ENCODE measurements at places on chromosomes 5 and 9.

DNA sequence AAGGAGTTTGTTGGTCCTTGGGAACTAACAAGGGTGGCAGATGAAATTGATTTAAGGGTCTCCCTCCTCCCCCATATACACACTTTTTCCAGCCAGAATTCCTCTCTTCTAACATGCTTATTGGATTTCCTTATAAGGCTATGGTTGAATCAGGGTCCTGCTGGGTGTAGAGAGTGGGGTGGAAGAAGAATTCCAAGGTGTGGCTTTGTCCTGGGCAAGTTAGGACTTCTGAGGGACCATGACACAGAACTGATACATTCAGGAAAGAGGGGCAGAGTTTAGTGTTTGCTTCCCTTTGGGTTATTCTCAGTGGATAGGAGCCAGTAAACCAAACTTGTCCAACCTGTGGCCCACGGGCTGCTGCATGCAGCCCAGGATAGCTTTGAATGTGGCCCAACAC lies 116.5 kb downstream of the SNX18 start:
- H3K4me3 ChIP-seq, result no peak overlapping the region
- no peaks in the 10 kb centered on the region for H3K27me3 ChIP-seq
- H3K36me3 ChIP-seq, result no peaks in the 10 kb centered on the region
- DNase-seq, result no peak
- no peak overlapping the region for H3K27ac ChIP-seq

DNA sequence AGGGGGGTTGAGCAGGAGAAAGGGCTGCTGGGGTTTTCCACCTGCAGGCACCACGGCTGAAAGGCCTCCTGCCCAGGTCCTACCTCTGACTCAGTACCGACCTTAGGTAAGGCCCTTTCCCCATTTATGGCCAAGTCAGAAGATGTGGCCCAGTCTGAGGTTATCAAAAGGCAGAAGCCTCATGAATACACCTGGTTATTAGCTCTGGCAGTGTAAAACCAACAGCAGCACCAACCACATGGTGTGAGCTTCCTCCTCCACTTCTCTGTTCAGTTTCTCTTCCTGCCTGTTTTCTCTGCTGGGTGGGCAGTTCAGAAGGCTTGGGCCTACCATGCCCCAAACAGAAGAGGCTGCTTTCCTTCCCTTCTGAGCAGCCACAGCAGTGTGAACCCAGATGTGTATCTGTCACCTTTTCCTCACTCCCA lies 86.9 kb downstream of the UGCG start:
- no peak for DNase-seq
- no peaks in the 10 kb centered on the region for H3K27me3 ChIP-seq
- H3K4me3 ChIP-seq, result no peak overlapping the region
- H3K36me3 ChIP-seq, result no peaks in the 10 kb centered on the region
- H3K4me1 ChIP-seq, result no peaks in the 10 kb centered on the region

GRCh38 chr9:113580041-113580953 lies 116.8 kb downstream of the RGS3 start:
- peaks cover 15% of the 10 kb centered on the region for H3K36me3 ChIP-seq
- peaks cover 50% of the 10 kb centered on the region for H3K4me1 ChIP-seq
- H3K27me3 ChIP-seq, result no peaks in the 10 kb centered on the region

- no peaks in the 10 kb centered on the region for H3K27me3 ChIP-seq
- no peak for DNase-seq
- peaks cover 8% of the 10 kb centered on the region for H3K4me1 ChIP-seq
- H3K27ac ChIP-seq, result no peak overlapping the region
- no peak overlapping the region for H3K4me3 ChIP-seq
These were observed 22.3 kb upstream of the RHOBTB3 start for GRCh38 chr5:95708876-95709275.

GRCh38 chr9:71760901-71761300 lies 7.4 kb downstream of the CEMIP2 start:
- no peak for DNase-seq
- peak overlapping the region; percentile 43 for H3K27ac ChIP-seq
- no peaks in the 10 kb centered on the region for H3K27me3 ChIP-seq
- H3K4me1 ChIP-seq, result peaks cover 50% of the 10 kb centered on the region

DNA sequence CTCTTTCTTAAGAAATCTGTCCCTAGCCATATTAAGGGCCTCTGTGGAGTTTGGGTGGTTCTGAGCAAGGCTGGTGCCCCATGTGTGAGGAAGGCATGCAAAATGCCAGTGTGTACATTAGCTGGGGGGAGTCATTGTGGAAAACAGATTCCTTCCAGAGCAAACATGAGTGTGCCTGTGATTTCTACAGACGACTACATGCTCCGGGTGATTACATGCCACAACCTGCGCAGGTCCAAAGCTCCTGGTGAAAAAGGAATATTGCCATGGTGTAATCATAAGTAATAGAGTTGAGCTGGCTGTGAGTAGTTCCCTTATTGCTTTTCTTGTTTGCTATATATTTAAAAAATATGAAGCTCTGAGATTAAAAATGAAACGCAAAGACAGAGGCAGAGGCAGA lies 102.1 kb downstream of the ACER2 start:
- no peak overlapping the region for H3K27ac ChIP-seq
- no peaks in the 10 kb centered on the region for H3K27me3 ChIP-seq
- H3K4me1 ChIP-seq, result no peaks in the 10 kb centered on the region
- no peak for DNase-seq
- H3K4me3 ChIP-seq, result no peak overlapping the region

GRCh38 chr9:134152022-134152448 lies 12.3 kb downstream of the RNU6ATAC start:
- H3K4me3 ChIP-seq, result no peak overlapping the region
- H3K27me3 ChIP-seq, result no peaks in the 10 kb centered on the region
- H3K27ac ChIP-seq, result no peak overlapping the region
- peaks cover 13% of the 10 kb centered on the region for H3K36me3 ChIP-seq
- DNase-seq, result no peak

- no peak overlapping the region for H3K27ac ChIP-seq
- H3K36me3 ChIP-seq, result no peaks in the 10 kb centered on the region
These were observed 8.6 kb downstream of the SLC6A3 start for GRCh38 chr5:1436681-1437080.

DNA sequence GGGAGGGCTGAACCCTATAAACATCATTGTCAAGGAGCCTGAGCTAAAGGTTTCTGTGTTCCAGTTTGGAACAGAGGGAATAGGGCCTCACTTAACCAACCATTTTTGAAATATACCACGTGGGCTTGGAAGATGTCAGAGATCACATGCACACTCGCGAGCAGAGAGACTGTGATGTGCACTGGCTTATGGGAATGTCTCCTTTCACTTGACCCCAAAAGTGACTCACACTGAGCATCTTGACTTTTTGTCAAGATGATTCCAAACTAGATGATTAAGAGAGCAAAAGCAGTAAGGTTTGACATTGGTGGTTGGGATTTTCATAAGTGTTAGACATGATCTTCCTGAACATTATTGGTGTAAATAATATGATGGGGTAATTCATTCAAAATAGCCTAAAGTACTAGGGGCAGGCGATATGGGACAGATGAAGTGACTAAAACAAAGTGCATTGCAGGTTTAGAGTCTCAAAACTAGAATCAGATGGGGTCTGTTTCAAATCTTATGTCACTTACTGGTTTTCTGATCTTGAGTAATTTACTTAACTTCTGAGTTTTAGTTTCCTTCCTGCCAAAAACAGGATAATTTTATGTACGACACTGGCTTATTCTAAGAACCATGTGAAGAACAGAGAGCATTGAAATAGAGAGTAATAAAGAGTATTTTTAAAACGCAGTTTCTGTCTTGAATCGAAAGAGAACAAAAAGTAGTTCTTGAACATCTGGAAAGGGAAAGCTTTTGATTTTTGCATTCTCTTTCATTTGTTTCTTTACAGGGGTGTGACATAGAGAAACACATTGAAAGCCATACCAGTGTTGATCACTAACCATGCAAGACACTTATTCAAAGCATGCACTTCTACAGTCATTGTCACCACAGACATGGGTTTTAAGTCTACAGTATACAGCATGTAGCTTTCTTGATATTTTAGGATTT lies 383.0 kb downstream of the DIRAS2 start:
- no peak overlapping the region for H3K27ac ChIP-seq
- no peaks in the 10 kb centered on the region for H3K36me3 ChIP-seq
- DNase-seq, result no peak
- H3K27me3 ChIP-seq, result no peaks in the 10 kb centered on the region
- no peak overlapping the region for H3K4me3 ChIP-seq
- no peaks in the 10 kb centered on the region for H3K4me1 ChIP-seq

DNA sequence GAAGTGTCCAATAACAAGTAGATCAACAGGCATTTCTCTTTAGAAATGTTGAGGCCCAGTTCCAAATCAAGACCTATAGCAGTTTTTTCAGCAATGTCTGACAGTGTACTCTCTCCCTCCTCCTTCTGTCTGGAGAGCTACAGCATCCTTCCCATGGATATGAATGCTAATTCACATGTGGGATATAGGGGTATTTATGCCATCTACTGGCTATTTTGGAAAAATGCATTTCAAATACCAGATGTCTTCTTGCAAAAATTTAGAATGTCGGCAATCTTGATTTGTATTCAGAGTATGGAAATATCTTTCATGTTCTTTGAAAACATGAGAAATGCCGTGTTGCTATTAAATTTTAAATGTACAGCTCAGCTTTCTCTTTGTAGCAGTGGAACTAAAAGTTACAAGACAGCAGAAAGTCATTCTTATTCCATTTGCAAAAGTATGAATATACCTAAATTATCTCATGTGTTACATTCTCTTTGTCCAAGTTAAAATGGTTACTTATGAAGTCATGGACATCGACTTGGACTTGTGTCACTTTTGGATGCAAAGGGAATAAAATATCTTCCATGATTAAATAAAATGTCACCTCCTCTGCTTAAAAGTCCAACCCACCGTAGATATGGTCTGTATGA lies 647.8 kb downstream of the TAF11L14 start:
- no peak for DNase-seq
- H3K27ac ChIP-seq, result no peak overlapping the region
- no peaks in the 10 kb centered on the region for H3K27me3 ChIP-seq
- no peaks in the 10 kb centered on the region for H3K36me3 ChIP-seq
- H3K4me1 ChIP-seq, result no peaks in the 10 kb centered on the region
- H3K4me3 ChIP-seq, result no peak overlapping the region

- no peaks in the 10 kb centered on the region for H3K27me3 ChIP-seq
- peaks cover 12% of the 10 kb centered on the region for H3K36me3 ChIP-seq
- peaks cover 17% of the 10 kb centered on the region for H3K4me1 ChIP-seq
- peak overlapping the region; percentile 3 for H3K27ac ChIP-seq
- no peak overlapping the region for H3K4me3 ChIP-seq
- DNase-seq, result no peak
These were observed 61.8 kb downstream of the ELL2 start for GRCh38 chr5:95899829-95900228.

- no peak for DNase-seq
- peak overlapping the region; percentile 33 for H3K4me3 ChIP-seq
- no peaks in the 10 kb centered on the region for H3K27me3 ChIP-seq
- peak overlapping the region; percentile 76 for H3K27ac ChIP-seq
- H3K36me3 ChIP-seq, result no peaks in the 10 kb centered on the region
These were observed 71.8 kb downstream of the SYK start for GRCh38 chr9:90873422-90873821.

GRCh38 chr5:143705381-143705780 lies 106.6 kb upstream of the HMHB1 start:
- no peak overlapping the region for H3K27ac ChIP-seq
- no peaks in the 10 kb centered on the region for H3K4me1 ChIP-seq
- DNase-seq, result no peak

GRCh38 chr9:124011460-124012301 lies at the start of gene LHX2:
Gene LHX2 (plus strand): TSS chr9:124011768. CDS start chr9:124012349, 581 bp downstream.
- H3K4me3 ChIP-seq, result peak within 1 kb of the TSS; percentile 59
- H3K4me1 ChIP-seq, result peaks cover 11% of the 10 kb centered on the region
- H3K27me3 ChIP-seq, result peaks cover 67% of the 10 kb centered on the region
- no peak within 1 kb of the TSS for H3K27ac ChIP-seq

DNA sequence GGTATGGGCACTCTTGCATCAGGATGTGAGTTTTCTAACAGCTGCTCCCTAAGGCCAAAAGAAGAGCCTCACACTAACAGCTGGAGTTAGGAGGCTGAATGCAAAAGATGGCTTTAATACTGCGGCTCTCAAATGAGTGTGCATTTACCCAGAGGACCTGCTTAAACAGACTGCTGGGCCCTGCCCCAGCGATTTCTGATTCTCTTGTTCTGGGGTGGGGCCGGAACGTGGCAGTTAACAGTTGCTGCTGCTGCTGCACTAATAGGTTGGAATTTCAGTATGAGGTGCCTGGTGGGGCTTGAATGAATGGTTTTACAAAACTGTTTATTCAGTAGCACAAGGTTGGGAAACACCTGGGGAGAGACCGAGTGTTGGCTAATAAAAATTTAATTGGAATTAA lies 26.1 kb downstream of the HMGCR start:
- no peaks in the 10 kb centered on the region for H3K27me3 ChIP-seq
- H3K4me1 ChIP-seq, result no peaks in the 10 kb centered on the region
- no peak overlapping the region for H3K27ac ChIP-seq
- DNase-seq, result no peak
- H3K36me3 ChIP-seq, result peaks cover 10% of the 10 kb centered on the region

DNA sequence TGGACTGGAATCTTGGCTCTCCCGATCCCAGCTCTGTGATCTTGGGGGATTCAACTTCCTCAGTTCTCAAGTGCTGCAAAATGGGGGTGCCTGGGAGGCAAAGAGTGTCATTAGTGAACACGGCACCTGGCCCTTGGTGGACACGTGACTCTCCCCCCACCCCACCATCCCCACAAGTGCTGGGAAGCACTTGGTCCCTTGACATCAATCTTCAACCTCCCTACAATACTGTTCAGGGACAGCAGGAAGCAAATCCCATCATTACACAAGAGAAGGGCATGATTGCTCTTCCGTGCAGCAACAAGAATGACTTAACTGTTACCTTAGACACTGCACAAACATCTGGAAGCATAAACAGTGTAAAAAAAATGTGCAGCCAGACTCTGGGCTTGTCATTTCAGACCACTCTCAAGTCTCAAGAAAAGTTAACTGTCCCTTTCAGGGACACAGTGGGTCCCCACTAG lies 61.4 kb downstream of the PSMB7 start:
- H3K27me3 ChIP-seq, result no peaks in the 10 kb centered on the region
- H3K27ac ChIP-seq, result no peak overlapping the region
- H3K4me1 ChIP-seq, result no peaks in the 10 kb centered on the region
- no peak for DNase-seq
- peaks cover 76% of the 10 kb centered on the region for H3K36me3 ChIP-seq

DNA sequence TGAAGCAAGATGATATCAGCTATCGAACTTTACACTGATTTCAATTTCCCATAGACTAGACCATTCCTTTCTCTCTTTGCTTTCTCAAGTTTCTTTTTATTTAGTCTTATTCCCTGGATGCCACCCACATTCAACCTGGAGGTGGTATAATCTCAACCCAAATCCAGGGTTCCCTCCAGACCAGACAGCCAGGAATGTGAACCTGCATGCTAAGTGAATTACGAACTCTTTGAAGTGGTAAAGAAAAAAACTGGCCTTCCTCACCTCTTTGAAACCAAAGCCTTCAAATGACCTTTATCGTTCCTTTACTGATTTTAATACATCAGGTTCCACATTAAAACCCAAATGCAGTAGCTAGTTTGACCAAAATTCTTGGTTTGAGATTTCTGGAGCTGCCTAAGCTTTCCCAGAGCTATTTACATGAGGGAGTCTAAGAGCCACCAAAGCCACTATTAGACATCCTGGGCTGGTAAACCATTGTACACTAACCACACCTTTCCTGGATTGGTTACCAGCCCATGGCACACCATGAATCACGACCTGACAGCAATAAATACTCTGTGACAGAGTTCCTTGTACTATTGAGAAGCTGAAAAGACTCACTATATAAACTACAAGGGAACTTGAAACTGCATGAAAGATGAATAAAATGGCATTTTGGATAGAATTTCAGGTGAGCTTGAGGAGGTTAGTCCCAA lies 323.7 kb downstream of the ADAMTS6 start:
- H3K36me3 ChIP-seq, result no peaks in the 10 kb centered on the region
- H3K27ac ChIP-seq, result no peak overlapping the region
- no peak overlapping the region for H3K4me3 ChIP-seq

- peak overlapping the region; percentile 73 for H3K27ac ChIP-seq
- no peak for DNase-seq
- H3K4me1 ChIP-seq, result peaks cover 54% of the 10 kb centered on the region
- H3K27me3 ChIP-seq, result no peaks in the 10 kb centered on the region
- H3K4me3 ChIP-seq, result no peak overlapping the region
- peaks cover 5% of the 10 kb centered on the region for H3K36me3 ChIP-seq
These were observed 5.8 kb downstream of the ERGIC1 start for GRCh38 chr5:172839669-172840431.

Data from psoas muscle (tissue), 8 donors.